H1 (cell line): ENCODE measurements at places on chromosomes 3 and 15. TPM values are rescaled to one million over a fixed set of nuclear protein-coding genes. Genes with fewer than 3 reads are reported as not detected.

GRCh38 chr3:49132437-49133225, at the start of gene LAMB2:
Gene LAMB2 (minus strand): TSS chr3:49133050. CDS start chr3:49132867, 183 bp downstream.
- DNase-seq: peak; percentile 88

The CHST13 gene
- 11.7 and 15.6 TPM in 2 replicates for polyA plus RNA-seq

DNA sequence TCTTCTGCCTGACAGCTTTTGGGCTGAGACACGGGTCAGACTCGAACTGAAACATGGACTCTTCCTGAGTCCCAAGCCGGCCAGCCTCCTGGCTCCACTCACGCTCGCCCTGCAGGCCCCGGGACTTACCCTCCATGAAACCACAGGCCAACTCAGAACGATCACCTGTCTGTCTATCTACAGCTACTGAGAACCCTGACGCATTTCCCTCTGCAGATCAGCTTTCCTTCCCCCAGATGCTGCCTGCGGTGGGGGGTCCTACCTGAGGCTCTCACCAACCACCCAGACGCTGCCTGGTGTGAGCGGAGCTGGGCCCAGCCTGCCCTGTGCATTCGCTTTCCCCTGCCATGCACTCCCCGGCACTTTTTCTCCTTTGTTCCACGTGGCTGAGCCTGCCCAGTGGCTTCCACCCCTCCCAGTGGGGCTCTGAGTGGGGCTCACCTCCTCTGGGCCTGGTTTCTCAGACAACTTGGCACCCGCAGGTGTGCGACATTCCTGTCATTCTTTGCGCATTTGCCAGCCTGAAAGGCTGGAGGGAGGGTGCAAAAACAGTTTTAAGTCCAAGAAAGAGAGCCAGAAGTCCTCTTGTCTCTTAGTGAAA, 60.2 kb downstream of the PLXNA1 start:
- no peak for DNase-seq

DNA sequence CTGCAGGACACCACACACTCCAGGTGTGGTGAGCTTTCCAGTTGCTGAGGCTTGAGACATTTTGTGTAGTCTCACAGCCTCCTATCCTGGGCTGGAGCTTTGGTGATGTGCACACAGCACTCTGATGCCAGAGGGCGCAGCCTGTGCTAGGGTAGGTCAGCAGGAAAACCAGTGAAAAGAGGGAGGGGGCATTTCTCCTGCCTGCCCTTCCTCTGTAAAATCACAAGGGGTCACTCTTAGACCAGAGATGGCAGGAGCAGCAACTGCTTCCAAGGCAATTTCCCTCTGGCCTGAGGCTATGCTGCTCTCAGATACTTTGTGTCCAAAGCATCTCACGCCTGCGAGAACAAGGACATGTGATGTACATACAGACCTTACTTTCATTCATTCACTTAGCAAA, 16.5 kb upstream of the MUSTN1 start:
- peak; percentile 53 for DNase-seq
